ENCODE measurements at places on chromosomes 2 and 18.

- no peak for DNase-seq
Observed at GRCh38 chr2:86023366-86023712, 82.3 kb downstream of the POLR1A start.

DNA sequence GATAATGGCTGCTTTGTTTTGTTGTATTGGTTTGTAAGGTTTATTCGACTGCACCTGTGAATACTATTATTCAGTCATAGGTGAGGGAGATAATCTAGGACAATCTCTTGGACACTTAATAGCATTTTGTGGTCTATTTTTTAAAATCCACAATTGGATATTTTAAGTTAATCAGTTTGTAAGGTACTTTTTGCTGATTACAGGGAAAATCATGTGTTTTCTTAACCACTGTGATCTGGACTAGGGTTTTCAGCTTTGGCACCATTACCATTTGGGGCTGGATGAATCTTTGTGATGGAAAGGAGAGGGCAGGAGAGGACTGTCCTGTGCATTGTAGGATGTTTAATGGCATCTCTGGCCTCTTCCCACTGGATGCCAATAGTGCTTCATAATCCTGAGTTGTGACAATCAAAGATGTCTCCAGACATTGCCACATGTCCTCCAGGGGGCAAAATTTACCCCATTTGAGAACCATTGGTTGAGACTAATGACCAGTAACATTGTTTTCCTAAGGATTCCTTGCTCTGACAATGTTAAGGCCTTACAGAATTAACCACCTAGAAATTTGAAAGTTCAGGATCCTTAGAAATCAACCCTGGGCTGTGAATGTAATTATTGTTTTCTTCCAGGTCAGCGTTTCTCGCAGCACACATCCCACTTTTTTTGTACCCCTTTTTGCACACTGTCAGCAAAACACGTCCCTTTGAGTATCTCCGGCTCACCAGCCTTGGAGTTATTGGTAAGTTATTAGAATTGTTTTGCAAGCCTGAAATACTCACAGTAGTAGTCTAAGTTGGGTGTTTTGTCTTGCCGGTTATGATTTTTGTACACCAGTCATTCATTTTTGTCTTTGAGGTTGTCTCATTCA is 15.6 kb downstream of the CNOT9 start:
- DNase-seq: peak; percentile 14

DNA sequence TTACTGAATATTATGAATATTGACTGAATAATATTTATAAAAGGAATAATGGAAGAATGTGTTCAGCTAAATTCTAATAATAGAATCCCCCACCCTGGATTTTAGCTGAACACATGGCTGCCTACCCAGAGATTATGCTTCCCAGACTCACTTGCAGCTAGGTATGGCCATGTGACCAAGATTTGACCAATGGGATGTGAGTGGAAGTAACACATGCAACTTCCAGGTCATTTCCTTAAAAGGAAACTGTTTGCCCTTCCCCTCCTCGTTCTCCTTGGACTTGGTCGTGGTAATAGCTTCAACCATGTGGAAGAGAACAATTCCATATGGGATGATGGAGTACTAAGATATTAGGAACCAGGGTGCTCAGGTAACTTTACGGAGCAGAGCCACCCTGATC is 47.8 kb downstream of the KIAA2012 start:
- DNase-seq: no peak

DNA sequence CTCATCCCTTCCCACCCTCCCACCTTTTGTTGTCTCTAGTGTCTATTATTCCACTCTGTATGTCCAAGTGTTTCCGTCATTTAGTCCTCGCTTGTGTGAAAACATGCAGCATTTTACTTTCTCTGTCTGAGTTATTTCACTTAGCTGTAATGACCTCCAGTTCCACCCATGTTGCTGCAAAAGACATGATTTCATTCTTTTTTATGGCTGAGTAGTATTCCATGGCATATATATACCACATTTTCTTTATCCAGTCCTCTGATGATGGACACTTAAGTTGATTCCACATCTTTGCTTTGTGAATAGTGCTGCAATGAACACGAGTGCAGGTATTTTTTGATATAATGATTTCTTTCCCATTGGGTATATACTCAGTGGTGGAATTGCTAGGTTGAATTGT is 296.7 kb downstream of the MBD5 start:
- no peak for DNase-seq

- DNase-seq: peak; percentile 69
Observed at GRCh38 chr2:233240897-233241296, 10.6 kb upstream of the ATG16L1 start.

- DNase-seq: no peak
Observed at GRCh38 chr18:28147674-28148171, 29.2 kb downstream of the CDH2 start.

DNA sequence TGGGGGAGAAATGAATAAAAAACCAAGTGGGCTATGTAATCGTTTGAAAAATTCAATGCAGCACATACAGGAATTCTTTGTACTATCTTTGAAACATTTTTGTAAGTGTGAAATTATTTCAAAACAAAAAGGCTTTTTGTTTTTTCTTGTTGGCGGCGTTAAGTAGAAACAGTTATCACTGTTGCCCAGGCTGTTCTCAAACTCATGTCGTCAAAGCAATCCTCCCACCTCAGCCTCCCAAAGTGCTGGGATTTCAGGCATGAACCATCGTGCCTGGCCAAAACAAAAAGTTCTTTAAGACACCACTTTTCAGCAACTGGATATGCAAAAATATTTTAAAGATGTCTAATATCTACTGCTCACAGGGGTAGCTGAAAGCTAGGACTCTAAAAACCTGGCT is 5.4 kb downstream of the SS18 start:
- no peak for DNase-seq

GRCh38 chr18:49878567-49879270 is 65.4 kb upstream of the ACAA2 start:
- DNase-seq: no peak

Data from HT-29 (cell line).